Caki2 (cell line): ENCODE measurements at places on chromosomes 5 and 9.

GRCh38 chr9:90903766-90904424 lies 102.3 kb downstream of the SYK start:
- peak; percentile 45 for DNase-seq

- no peak for DNase-seq
These were observed 25.2 kb upstream of the FRMD3 start for GRCh38 chr9:83563360-83563759.

DNA sequence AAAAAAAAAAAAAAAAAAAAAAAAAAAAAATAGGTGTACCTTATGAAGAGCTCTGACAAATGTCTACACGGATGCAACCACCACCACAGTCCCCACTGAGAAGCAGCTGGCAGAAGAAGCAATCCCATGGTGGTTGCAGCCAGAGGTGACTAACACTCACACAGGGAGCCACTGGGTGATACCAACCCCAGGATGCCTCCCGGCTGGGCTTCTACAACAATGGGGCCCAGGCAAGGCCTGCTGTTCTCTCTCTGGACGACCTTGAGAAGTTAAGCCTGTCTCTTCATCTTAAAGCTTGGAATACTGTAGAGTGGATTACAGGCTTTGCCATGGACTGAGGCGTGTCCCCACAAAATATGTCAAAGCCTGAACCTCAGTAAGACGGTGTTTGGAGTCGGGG lies 104.1 kb downstream of the ROR2 start:
- no peak for DNase-seq

DNA sequence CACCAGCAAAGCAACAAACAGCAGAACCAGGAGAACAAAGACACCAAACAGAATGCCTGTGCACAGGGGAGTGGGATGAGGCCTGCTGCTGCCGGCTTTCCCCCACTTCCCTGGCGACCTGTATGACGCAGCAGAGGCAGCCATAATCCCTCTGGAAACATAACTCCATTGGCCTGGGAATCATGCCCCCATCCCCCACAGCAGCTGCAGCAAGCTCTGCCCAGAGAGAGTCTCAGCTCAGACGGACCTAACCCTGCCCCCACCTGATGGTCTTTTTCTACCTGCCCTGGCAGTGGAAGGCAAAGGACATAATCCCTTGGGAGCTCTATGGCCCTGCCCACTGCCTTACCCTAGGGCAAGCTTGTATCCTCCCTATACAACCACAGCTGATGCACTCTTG lies 81.8 kb upstream of the FANCC start:
- DNase-seq = no peak

GRCh38 chr5:66713998-66714397 lies 117.8 kb downstream of the MAST4 start:
- peak; percentile 12 for DNase-seq

DNA sequence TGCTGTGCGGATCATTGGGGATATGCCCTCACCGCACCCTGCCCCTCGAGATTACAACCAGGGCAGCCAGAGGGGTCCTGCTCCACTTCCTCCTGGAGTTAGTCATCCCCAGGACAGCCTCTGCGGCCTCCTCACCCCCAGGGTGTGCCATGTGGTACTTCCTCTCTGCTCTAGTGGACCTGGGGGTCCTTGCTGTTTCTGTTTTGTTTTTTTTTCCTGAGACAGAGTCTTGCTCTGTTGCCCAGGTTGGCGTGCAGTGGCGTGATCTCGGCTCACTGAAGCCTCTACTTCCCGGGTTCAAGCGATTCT lies 5.2 kb upstream of the FCN1 start:
- DNase-seq = no peak

DNA sequence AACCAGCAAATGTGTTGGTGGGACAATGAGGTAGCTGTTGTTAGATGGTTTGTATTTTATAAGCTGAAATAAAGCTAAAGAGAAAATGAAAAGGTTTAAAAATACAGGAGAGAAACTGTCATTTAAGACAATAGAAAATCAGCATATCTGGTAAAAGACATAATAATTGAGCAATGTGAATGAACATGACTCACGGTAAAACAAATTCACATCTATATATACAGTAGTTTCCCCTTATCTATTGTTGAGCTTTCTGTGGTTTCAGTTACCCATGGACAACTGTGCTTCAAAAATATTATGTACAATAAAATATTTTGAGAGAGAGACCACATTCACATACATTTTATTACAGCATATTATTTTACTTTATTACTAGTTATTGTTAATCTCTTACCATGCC lies 1649.8 kb downstream of the EFNA5 start:
- DNase-seq = no peak

DNA sequence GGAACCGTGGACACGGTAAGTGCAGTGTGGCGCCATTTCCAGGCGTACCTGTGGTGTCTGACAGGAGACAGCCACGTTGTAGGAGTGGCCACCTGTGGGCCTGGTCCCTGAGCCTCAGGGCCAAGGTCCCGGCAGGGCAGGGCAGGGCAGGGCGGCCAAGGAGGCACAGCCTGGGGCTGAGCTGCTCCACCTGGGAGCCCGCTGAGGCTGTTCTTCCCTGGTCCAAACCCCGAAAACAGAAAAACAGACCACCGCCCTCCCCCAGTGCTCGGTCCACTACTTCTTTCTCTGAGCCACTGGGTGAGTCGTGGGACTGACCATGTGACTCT lies 8.6 kb downstream of the PMPCA start:
- no peak for DNase-seq
